ENCODE measurements at places on chromosomes 7 and 10. TPM values are rescaled to one million over a fixed set of nuclear protein-coding genes. Genes with fewer than 3 reads are reported as not detected.

Gene IFRD1
- 25.3 TPM for polyA plus RNA-seq

GRCh38 chr7:100360135-100360854 is 2.4 kb downstream of the PILRB start:
- DNase-seq = no peak

GRCh38 chr10:116608686-116609594 is 11.8 kb upstream of the PNLIPRP2 start:
- no peak for DNase-seq

DNA sequence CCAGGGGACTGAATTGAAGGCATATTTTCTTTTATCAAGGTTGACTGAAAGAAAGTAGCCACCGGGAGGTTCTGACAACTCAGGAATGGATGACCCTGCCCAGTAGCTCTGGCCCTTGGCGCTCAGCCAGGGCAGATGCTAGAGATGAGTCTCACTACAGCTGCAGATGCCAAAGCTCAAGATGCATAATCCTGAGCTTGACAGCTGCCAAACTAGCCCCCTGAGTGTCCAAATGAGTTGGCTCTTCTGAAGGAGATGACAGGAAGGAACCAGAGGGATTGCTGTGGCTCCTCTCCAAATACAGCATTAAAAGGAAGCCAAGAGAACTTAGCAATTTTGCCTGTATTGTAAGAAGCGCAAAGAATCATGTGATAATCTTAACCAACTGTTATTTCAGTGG is 78.4 kb downstream of the NXPH1 start:
- DNase-seq = no peak
